ENCODE measurements at places on chromosomes 12 and 14.
A peak's percentile ranks its signal among the peaks of the same experiment; 100 is the strongest.

- DNase-seq, result no peak
Observed at GRCh38 chr12:71474791-71475190, 35.2 kb downstream of the LGR5 start.

DNA sequence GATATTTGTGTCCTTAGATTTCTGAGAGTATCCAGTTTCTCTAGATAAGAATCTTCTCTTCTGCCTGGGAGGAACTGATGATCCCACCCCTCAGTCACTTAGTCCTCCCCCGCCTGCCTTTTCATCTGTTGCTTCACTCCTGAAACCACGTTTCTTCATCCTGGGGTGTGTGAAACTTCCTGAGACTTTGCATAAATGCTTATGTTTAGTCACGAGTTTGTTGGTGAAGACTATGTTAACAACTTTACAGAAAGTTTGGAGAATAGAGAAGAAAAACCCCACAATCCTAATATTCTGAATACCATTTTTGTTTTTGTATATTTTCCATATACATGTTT, 33.2 kb downstream of the MARK3 start:
- no peak for DNase-seq

DNA sequence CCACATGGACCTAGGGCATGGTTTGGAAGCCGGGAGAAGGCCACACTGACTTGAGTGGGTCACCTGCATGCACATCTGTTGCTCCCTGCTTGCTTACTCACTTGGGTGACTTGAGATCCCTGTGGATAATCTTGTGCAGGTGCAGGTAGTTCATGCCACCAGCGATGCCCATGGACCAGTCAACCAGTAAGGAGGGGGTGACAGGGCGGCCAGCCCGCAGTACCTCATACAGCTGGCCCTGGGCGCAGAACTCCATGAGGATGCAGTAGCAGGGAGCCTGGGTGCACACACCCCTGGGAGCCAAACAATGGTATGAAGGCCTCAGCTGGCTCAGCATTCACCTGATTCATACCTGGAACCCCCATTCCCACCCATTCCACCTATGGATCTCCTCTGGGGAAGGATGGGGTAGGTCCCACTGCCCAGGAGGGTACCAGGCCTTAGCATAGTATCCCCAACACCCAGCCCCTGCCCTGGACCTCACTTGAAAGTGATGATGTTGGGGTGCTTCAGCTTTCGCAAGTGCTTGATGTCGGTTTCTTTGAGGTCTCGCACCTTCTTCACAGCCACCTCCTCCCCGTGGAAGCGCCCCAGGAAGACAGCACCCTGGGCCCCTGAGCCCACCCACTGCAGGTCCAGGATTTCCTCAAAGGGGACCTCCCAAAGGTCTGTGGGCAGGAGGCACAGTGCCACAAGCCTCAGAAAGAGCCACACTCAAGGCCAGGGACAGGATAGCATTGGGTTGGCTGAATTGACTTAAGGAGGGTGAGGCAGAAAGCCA, 13.1 kb downstream of the MAP3K12 start:
- DNase-seq, result no peak

DNA sequence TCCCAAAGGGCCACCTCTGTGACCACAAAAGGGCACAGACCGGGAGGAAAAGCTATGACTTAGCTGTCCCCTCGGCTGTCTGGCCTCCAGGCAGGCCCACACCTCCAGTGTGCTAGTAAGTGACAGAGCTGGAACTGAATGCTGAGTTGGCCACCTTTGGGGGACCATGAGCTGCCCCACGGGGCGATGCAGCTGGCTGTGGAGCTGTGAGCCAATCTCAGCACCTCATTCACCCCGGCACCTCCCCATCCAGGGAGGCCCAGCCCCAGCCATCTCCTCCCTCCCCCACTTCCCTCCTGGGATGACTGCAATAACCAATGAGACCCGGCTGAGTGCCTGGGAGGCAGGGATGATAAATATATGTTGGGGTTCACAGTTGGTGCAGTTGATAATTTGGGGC, 12.2 kb upstream of the TESC start:
- no peak for DNase-seq

GRCh38 chr14:55038708-55039107, 11.7 kb downstream of the SOCS4 start:
- DNase-seq, result no peak

- DNase-seq, result peak; percentile 64
Observed at GRCh38 chr12:122793685-122794106, 19.3 kb downstream of the CCDC62 start.

DNA sequence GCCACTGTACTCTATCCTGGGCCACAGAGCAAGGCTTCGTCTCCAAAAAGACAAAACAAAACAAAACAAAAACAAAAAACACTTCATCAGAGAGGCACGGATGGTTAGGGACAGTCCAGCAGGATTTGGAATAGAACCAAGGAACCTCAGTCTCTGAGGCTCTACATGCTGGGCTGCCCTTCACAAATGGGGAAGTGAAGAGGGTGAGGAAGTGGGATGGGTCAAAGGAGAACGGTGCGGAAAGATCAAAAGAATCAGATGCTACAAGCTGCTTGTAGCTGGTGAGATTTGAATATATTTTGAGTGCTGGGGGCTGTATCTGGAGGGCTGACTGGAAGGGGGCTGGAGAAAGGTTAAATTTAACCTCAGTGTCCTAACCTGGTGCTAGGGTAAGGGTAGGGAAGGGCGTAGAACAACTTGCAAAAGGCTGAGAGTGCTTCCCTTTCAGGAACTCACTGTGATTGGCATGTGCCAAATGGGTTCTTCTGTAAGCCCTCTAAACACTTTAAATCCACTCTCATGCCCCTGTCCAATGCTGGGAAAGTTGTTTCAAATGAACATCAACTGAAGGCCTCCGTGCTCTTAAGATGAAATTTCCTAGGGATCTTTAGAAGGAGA, 4.6 kb downstream of the FOXJ2 start:
- peak; percentile 54 for DNase-seq

DNA sequence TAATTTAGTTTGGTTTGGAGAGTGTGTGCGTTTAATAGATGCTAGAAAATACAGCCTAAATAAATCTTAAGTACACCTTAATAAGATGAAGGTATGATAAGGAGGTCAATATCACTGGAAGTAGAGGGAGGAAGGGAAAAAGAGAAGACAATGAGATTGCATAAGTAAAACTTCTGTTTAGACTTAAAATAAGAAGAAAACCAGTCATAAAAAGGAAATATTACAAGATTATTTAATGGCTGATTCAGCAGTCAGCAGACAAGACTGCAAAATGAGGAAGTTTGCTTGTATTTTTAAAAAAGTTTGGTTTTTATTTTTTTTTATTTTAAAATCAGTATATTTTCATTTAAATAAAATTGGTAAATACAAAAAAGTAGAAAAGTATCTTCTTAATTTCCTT, 3.2 kb downstream of the SLC38A6 start:
- no peak for DNase-seq

- DNase-seq, result no peak
Observed at GRCh38 chr12:132085291-132085635, 58.9 kb downstream of the DDX51 start.

DNA sequence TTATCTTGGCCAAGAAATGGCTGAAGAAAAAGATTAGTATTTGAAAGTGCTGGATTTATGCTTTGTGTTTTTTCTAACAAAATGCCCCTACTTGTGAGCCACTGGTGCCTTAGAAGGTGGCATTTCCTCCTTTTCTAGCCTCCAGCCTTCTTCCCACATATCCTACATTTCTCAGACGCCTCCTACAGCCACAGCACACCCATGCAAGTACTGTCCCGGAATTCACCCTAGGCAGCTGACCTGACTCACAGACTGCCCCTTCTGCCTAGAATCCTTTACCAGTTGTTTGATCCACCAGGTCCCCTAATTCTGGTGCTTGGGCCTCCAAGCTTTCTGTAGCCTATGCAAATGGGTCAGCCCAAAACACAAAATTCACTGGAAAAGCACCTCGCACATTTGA, 166.0 kb downstream of the FOXN3 start:
- DNase-seq, result no peak

GRCh38 chr14:92973261-92973797, 50.4 kb downstream of the CHGA start:
- DNase-seq, result no peak

DNA sequence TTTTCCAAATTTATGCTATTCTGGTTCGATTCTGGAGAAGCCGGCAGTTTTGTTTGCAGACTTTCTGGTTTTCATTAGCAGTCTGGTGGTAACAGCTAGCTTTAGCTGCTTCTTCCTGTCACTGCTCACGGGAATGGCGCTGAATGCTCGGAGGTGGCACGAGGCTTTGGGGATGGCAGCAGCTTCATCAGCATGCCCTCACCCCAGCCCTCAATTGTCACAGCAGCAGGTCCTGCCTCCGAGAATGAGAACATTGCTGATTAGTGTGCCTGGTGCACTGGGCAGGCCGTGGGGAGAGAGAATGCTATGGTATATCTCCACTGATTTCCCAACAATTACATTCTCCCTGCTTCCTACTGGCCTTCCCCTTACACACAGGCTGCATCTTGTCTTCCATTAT, 73.6 kb downstream of the SAMD4A start:
- no peak for DNase-seq

DNA sequence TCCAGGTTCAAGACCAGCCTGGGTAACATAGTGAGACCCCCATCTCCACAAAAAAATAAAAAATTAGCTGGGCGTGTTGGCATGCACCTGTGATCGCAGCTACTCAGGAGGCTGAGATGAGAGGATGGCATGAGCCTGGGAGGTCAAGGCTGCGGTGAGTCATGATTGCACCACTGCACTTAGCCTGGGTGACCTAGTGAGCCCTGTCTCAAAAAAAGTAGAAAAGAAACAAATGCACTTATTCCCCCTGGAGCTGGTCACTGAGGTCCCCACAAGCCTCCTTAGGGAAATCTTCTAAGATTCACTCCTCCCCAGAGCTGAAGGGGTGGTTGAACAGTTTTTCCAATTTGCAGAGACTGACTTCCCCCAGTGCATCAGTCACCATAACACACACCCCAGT, 1.6 kb downstream of the CD9 start:
- DNase-seq, result no peak

GRCh38 chr12:13368971-13369370, 172.4 kb downstream of the EMP1 start:
- no peak for DNase-seq

- peak; percentile 51 for DNase-seq
Observed at GRCh38 chr14:75906680-75907280, 75.0 kb downstream of the TGFB3 start.

DNA sequence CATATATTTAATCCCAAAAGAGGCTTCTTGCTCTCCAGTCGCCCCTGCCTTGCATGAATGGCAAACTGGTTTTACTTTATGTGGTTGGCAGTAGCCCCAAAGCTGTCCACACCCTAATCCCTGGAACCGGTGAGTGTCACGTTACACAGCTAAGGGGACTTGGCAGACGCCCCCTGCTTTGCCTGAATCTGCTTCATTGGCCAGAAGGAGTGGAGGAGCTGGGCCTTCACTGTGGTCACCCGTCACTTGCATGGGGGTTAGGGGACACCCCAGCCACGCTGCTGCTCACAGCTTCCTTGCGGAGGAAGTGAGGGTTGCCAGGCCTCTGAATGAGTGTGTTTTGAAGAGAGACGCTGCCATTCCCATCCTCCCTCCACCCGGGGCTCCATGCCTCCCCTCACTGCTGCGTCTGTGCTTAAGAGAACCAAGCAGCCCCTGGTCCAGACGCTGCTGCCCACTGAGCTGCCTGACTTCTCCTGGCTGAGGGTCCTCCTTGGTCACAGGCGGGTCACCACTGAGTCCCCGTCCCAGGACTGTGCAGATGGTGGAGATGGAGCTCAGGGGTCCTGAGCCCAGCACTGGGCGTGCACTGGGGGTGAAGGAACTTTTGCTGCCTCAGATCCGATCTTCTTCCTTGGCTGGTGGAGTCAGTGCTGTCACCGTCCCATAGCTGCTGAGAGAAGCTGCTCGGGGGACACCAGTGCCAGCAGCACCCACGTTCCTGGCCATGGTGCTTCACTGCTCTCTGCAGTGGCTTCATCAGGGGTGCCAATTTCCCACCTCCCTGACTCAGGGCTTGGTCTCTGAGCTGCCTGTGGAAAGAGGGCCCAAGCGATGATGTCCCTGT, 39.8 kb downstream of the GALNT9 start:
- no peak for DNase-seq

- DNase-seq, result no peak
Observed at GRCh38 chr14:96221841-96222240, 17.2 kb downstream of the BDKRB2 start.

- DNase-seq, result peak; percentile 53
Observed at GRCh38 chr12:21656905-21657325, 727 bp downstream of the LDHB start.

GRCh38 chr12:76518699-76519098, 40.9 kb downstream of the OSBPL8 start:
- no peak for DNase-seq

- no peak for DNase-seq
Observed at GRCh38 chr14:96512602-96513397, 10.6 kb downstream of the PAPOLA start.

DNA sequence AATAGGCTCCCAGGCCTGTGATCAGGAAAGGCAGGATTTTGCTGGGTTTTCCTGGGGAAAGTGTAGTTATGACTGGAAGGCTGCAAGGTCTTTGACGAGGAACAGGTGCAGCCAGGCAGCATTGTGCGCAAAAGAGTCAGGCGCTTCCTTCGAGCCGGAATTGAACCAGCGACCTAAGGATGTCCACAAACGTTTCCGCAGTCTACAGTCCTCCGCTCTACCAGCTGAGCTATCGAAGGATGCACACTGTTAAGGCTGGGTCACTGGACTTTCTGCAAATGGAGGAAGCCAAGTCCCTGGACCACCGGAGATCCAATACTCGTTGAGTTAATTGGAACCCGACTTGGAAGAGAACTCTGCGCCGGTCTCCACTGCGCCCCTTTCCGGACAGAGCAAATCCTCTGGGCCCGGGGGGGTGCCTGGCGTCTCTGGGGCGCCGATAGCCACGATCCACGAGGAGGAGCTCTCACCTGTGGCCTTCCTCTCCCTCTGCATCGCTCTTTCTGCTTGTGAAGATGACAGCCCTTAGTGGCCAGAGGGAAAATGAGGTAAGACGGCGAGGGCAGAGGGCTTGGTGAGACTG, 18.4 kb upstream of the OR6S1 start:
- DNase-seq, result no peak

DNA sequence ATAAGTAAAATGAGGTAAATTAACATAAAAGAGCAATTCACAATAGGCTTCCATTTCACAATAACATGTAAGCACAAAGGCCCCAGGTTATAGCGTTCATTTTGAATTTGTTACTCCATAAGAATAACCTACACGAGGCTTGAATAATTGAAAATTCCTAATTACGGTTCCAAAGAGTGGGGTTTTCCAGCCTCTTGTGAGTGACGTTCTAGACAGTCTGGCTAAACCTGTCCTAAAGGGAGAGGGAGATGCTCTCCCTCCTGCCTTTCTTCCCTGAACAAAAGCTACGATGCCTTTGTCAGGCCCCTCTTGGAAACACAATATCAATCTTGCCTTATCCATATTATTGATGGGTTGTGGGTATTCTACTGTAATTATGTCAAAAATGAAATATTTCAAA, 24.3 kb upstream of the VRK1 start:
- no peak for DNase-seq

GRCh38 chr12:13373803-13374202, 177.3 kb downstream of the EMP1 start:
- no peak for DNase-seq

DNA sequence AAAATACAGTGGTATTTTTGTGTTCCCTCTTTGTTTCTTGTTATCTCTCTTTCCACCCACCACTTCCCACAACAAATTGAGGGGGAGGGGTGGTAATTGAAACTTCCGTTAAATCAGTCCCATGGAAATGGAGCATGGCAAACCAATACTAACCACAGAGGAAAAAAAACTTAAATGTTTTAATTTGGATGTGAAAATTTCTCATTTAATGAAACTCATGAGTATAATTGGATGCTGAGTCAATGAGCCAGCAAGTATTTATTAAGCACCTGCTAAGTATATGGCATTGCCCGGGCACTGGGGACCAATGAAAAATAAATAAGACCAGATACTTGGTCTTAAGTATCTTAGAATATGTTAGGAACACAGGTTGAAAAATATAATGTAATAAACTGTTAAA, 147.5 kb downstream of the KCNH5 start:
- no peak for DNase-seq
